OCI-LY7 (cell line): ENCODE measurements at places on chromosomes 4 and X.

DNA sequence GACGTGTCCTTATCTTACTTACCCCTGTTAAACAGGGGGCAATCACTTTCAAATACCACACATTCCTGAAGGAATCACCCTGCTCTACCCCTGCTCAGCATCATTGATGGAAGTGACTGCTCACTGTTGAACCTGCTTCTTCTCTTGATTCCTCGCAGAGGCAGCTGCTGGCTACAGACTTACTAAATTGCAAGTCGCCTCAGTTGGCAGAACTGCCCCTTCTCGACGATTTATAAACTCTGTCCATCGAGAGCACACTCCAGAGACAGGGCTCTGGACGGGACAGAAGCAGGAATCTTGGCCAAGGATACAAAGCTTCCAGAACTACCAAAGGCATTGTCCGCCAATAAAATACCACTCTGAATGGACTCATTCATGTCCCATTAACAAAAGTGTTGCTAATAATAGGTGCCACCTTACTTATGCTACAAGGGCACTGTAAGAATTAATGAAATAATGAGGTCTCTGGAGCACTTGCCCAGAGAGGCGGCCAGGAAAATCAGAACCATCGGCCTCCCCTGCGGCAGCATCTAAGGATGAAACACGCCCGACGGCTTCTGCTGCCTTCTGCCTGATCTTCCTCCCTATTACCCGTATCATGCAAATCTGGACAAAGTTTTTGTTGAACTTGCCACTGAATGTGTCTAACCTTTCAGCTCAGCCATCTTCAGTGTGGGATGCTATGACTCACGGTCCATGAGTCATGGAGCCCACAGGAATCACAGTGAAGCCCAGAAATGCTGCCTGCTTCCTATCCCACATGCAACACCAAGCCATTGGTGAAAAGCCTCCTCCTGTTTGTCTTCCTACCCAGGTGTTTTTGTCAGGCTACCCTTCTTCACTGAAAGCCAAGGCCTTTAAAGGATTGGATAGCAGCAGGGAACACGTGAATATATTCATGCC is 164.9 kb downstream of the MAML3 start:
- DNase-seq, result no peak

- DNase-seq, result no peak
Measured at GRCh38 chr4:26879805-26880204, 19.2 kb downstream of the STIM2 start.

- DNase-seq, result no peak
Measured at GRCh38 chr4:137587796-137588195, 55.5 kb upstream of the PCDH18 start.

GRCh38 chr4:2047781-2048581 is 11.1 kb upstream of the NAT8L start:
- DNase-seq, result no peak

- no peak for DNase-seq
Measured at GRCh38 chrX:155334486-155335336, at the start of gene CLIC2. TSS of gene CLIC2 (minus strand) at chrX:155334614. CDS start at chrX:155334427, 187 bp downstream.

DNA sequence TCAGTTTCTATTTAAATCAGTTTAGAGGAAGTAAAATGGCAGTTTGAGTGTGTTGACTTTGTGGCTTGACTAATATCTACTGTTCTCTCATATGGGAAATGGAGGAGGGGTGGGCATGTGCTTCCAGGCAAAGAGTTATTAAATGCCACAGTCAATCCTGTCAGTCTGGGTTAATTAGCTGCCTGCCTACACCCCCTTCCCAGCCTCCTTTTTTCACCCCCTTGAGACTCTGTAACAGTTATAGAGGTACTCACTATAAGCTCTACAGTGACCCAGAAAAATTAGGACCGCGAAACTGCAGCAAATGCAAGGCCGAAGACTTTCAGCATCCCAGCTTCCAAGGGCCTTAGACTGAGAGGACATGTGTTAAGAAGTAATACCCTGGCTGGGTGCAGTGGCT is 165.2 kb downstream of the CORIN start:
- no peak for DNase-seq

GRCh38 chr4:119100655-119101054 is 35.0 kb upstream of the MYOZ2 start:
- DNase-seq, result no peak

DNA sequence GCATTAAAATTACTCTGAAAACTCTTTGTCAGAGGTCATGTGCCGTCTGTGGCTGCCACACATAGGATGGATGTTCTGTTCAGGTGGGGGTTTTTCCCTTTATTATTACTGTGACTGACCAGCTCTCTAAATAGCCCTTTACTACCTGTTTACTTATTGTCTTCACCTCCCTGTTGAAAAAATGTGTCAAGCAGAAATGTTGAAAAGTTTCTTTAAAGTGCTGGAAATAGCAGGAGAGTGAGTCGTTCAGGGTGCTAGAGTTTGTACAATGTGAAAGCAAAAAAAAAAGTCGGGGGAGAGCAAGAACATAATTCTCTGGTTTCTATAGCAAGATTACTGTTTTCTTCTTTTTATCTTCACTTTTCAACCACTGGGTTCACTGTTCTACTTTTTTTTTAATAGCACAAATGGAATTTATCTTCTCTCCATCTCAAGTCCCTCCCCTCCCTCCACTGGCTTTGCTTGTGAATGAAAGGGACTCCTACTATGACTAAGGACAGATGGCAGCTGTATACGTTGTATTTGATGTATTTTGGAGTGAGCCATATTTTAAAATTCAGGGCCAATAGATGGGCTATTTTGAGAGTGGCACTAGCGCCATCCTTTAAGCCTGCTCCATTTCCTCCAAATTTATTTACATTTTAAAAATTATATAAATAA is 33.3 kb downstream of the ARX start:
- DNase-seq, result no peak

DNA sequence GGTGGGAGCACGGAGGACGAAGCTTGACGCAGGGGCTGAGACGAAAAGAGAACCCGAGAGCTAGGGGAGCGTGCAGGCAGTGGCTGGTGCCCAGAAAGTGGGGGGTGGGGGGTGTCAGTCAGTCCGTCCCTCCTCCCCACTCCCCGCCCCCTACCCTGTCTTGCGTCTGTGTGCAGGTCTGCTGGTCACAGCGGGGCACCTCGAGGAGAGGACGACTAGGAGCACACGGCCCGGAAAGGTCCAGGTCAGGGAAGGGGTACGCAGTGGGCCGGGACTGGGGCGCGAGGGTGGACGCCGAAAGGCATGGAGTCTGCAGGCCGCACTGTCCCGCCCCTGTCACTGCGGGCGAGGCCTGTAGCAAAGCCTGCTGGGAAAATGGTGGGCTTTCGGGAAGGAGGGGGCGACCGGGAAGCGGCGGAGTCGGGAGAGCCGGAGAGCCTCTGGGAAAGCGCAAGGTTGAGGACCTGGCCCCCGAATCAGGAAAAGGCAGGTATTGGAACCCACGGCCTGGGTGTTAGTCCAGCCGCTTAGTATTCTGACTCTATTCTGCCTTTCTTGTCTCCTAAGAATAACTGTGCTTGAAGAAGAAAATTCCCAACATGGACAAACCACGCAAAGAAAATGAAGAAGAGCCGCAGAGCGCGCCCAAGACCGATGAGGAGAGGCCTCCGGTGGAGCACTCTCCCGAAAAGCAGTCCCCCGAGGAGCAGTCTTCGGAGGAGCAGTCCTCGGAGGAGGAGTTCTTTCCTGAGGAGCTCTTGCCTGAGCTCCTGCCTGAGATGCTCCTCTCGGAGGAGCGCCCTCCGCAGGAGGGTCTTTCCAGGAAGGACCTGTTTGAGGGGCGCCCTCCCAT is 769 bp downstream of the TCEAL1 start:
- peak; percentile 11 for DNase-seq

- DNase-seq, result no peak
Measured at GRCh38 chr4:179415847-179416223, 1973.6 kb upstream of the AGA start.

GRCh38 chr4:75714704-75715103 is 9.7 kb upstream of the USO1 start:
- no peak for DNase-seq

DNA sequence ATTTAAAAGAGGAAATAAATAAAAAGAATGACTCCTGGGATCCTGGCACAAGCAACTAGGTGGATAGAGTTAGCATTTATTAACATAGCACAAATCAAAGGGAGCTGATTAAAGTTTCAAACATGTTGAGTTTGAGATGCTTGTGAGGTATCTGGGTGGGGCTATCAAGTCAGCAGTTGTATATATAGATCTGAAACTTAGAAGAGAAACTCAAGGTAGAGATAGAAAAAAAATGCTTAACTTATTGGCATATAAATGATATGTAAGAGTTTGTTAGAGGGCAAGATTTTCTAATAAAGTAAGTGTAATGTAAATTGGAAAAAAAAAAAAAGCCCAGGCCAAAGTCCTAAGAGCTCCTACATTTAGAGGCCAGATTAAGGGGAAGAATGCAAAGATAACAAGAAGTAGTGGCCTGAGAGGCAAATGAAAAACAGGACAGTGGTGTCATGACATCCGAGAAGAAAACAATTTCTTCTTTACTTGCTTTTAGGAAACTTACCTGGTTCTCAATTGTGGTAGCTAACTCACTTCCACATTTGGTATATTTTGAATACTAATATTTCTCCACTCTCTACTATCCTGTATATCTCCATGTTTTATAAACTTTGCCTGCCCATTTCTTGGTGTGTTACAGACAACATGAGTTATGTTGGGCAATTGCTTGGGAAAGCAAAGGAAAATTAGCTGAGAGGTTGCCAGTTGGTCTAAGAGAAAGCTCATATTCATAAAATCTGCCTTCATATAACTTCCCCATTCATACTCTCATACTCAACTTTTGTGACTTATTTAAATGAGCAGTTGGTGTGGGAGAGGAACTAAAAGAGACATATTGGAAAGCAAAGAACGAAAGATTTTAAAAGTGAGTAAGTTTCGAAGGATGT is 169.2 kb downstream of the PARM1 start:
- no peak for DNase-seq

DNA sequence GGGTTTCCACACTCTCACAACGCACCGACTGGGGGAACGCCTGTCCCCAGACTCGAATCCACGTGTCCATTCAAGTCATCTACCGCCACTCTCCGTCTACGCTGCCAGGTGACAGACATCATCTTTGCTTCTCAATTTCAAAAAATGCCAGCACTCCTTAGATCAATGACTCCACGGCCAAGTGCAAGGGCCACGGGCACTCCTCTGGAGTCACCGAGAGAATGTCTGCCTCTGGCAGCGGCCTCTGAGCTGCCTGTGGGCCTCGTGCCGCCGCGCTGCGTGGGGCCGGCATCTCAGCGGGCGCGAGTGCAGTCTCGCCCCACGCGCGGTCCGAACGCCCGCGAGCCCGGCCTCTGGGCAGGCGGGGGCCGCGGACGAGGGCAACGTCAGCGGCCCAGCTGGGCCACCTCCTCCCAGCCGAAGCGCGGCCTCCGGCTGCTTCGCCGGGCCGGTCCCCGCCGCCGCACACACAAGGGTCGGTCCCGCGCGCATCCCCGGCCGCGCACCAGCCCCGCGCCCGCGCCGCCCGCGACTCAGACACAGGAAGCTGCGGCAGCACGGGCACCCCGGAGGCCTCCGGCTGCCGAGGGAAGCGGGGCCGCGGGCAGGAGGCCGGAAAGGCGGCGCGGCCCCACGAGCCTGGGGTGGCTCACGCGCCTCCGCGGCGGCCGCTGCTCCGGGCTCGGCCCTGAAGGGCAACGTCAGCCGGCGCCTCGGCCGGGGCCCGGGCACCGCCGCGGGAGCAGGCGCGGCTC is 450 bp downstream of the ACSL1 start:
- peak; percentile 64 for DNase-seq

DNA sequence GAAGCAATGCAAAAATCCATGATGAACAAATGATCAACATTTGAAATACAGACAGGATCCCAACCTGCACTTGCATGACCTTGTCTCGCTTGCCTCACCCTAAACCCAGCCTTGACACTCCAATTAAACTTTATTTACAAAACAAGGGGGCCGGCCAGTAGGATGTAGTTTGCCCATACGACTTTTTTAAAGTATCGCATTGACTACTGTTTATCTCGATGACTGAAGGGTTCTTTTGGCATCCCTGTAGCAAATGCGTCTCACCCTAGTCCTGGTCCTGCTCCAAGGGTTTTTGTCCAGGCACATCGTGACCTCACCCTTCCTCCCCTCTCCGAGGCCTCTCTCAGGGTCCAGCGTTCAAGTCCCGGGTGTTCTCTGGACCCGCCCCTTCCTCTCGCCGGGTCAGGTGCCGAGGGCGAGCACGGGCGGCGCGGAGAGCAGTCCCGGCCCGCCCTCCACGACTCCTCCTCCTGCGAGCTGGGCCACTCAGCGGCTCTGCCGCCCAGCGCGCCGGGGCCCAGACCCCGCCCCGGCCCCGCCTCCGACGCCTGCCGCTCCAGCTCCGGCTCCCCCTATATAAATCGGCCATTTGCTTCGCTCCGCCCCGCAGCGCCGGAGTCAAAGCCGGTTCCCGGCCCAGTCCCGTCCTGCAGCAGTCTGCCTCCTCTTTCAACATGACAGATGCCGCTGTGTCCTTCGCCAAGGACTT is at the start of gene SLC25A5:
SLC25A5 (plus strand) TSS at position 603 of the 709 bp plus-strand sequence; CDS start at position 675, 72 bp downstream.
- DNase-seq, result peak; percentile 89

- DNase-seq, result no peak
Measured at GRCh38 chr4:26462874-26463273, 27.4 kb downstream of the CCKAR start.

GRCh38 chrX:1391370-1391706 is 575 bp downstream of the SLC25A6 start:
- no peak for DNase-seq

DNA sequence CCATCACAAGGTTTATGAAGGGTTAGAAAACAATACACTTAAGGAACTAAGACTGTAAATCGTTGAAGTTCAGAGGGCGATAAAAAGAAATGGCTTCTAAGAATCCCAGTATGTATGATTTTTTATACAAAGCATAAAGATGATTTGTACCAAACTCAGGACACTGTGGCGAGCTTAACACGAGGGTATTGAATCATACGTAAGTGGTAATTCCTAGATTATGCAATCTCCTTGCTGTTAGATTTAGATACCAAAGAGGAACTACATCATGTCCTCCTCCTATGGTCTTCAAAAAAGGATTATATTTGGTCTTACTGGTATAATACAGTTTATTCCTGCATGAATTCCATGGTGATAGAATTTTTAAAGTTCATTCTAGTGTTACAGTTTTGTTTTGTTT is 23.9 kb downstream of the NFKB1 start:
- DNase-seq, result no peak

- no peak for DNase-seq
Measured at GRCh38 chr4:77074381-77074831, 1.4 kb downstream of the CCNI start.
